Esophagus mucosa (tissue), 1 donor: ENCODE measurements at places on chromosomes 16 and 17. TPM values are rescaled to one million over a fixed set of nuclear protein-coding genes. Genes with fewer than 3 reads are reported as not detected.
A peak's percentile ranks its signal among the peaks of the same experiment; 100 is the strongest.

DNA sequence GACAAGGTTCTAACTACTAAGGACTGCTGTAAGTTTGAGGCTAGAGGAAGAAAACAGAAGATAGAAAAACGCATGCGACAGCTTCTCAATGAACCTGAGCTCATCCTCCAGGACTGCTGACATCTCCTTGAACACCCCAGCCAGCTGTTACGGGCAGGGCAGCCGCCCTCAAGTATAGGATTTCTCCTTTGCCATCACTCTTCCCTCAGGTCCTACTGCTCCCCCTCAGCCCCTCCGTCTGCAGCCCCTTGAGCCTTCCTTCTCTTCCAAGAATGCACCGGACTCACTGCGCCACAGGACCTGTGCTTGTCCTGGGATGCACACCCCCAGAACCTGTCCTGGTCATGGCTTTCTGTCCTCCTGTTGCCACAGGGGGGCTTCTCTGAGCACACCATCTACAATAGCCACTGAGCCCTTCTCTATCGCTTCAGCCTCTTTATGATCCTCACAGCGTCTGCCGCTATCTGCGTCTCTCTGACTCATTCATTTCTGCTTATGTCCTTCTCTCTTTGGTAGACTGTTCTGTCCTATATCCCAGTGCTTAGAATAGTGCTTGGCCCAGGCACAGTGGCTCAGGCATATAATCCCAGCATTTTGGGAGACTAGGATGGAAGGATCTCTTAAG, 15.7 kb upstream of the XYLT2 start:
- ATAC-seq = no peak

DNA sequence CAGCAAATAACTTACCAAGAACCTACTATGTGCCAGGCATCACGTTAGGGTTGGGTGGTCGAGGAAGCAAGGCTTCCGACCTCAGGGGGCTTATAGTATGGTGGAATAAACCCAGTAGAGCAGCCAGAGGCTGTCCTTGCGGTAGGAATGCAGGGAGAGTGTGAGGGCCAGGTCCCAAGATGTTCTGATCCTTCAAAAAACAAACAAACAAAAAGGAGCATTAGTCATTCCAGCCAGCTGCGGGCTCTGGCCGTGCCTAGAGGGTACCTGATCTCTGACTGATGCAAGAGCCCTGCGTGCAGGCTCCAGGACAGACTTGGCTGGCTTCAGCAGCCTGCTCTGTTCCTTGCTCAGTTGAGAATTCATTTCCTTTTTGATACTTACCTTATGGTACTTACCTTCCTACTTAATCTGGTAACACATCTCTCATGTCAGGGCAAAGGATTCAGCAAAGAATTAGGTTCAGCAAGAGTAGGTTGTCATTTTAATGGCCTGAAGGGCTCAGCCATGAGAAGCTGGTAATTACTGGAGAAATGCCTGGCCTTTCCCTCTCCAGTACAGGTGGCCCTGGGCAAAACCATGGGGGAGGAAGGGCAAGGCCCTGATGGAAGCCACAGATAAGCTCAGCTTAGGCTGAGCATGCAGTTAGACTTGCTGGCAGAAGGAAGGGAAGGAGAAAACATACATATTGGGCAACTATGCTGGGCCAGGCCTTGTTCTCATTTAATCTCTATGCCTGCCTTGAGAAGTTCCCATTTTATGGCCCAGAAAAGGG, 18.4 kb downstream of the CYB5D2 start:
- peak; percentile 82 for ATAC-seq

GRCh38 chr17:82314727-82315605, 2.4 kb downstream of the CD7 start:
- peak; percentile 3 for ATAC-seq

- no peak for ATAC-seq
These were observed 37.0 kb downstream of the FBXL20 start for GRCh38 chr17:39364236-39365025.

SLFN14 gene
- not detected for total RNA-seq

DNA sequence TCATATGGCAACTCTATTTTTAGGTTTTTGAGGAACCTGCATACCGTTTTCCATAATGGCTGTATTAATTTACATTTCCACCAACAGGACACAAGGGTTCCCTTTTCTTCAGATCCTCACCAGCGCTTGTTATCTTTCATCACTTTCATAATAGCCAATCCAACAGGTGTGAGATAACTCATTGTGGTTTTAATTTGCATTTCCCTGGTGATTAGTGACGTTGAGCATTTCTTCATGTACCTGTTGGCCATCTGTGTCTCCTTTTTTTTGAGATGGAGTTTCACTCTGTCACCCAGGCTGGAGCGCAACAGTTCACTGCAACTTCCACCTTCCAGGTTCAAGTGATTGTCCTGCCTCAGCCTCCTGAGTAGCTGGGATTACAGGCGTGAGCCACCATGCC, 36.2 kb upstream of the ABCC3 start:
- ATAC-seq = no peak
